ENCODE measurements at places on chromosomes 5 and 9.

- DNase-seq = no peak
Measured at GRCh38 chr5:81292130-81292529, 9.3 kb upstream of the ZCCHC9 start.

DNA sequence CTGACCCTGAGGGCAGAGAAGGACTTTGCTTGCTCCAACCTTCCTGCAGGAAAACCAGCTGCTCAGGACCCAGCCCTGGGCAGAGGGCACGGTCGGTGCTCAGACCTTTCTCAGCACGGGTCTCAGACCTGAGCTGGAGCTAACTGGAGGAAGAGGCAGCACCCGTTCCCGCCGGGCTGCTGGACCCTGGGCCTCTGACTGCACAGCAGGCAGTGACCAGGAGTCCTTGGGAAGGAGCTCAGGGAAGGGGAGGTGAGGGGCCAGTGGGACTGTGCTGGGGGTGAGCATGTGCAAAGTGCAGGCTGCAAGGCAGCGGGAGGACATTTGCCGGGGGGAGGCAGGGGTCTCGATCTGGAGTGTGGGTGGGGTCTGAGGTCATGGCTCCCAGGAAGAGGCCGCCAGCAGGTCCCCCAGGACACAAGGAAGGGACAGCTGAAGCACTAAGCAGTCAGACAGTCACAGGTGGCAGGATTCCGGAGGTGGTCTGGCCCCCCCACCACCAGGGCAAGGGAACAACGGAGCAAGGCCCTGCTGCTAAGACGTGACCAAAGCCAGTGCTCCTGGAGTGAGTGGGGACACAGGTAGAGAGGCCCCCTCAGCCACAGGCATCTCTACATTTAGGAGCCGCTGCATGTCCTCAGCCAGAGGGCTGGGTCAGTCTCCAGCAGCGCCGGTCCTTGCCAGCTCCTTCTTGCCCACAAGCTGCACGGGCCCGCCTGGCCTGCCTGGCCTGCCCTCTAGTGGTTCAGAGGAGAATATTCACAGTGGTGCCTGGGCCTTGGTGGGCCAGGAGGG is 4.8 kb upstream of the DPM2 start:
- peak; percentile 54 for DNase-seq

GRCh38 chr9:109912082-109912582 is 132.1 kb downstream of the PALM2AKAP2 start:
- peak; percentile 93 for DNase-seq

- no peak for DNase-seq
Measured at GRCh38 chr5:115194676-115195075, 25.0 kb upstream of the TRIM36 start.

DNA sequence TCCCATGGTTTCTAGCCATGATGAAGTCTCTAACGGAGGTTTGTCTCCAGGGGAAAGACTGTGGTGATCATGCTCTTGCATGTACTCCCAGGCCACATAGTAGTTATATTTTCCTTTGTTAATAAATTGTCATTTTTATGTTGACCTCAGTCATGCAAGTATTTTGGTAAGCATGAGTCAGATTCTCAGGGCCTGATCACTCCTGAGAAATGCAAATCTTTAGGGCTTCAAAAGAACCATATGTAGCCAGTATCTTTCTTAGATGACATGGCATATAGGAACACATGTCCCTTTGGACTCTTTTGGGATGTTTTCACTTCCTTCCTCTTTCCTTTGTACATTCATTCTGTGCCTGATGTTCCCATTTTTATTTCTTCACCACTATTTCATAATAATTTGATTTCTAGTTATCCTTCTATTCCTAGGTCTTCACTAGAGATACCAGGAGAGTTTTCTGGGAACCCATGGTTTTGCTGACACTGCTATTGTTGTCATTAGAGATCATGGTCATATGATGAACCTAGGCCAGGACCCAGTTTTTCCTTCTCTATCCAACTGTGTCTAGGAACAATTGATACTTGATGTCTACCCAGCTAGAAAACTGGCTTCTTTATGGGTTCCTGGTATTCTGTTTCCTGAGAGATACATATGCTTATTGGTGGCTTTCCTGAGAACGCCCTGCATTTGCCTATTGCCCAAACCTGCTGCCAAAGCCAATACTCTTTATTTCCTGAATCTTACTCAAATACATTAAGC is 248.1 kb upstream of the NREP start:
- peak; percentile 92 for DNase-seq

- no peak for DNase-seq
Measured at GRCh38 chr5:5544094-5544663, 121.7 kb downstream of the ICE1 start.

GRCh38 chr5:177355162-177355867 is 2.4 kb upstream of the RGS14 start:
- DNase-seq = no peak

DNA sequence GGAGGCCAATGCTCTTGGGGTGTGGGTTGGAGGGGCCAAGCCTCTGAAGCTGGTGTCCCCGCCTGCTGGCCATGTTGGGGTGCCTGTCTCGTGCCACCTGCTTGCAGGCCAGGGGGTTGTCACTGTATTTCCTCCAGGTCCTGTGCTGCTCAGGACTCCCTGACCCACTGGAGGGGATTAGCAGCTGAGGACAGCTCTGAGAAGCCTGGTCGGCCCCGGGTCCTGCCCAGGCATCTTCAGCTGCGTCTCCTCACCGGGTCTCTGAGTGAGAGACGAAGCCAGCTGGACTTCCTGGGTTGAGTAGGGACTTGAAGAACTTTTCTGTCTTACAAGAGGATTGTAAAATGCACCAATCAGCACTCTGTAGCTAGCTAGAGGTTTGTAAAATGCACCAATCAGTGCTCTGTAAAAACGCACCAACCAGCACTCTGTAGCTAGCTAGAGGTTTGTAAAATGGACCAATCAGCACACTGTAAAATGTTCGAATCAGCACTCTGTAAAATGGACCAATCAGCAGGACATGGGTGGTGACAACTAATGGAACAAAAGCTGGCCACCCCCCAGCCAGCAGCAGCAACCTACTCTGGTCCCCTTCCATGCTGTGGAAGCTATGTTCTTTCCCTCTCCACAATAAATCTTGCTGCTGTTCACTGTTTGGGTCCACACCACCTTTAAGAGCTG is 20.6 kb upstream of the SLC9A3 start:
- DNase-seq = no peak

DNA sequence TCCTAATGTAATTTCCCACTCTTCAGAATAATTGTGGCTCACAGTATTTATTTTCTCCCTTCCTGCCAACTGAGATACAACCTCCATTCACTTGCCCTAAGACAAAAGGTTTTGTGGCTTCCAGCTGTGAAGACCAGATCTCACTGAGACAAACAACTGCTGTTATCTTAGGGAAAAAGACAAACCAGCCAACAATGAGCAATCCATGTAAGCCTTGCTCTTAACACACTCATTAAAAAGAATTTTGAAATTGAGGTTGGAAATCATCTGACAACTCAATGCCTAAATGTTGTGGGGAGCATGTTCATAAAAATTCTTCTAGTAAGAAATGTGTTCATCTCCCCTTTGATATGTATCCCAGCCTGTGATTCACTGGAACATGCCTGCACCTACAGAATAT is 132.9 kb downstream of the ADAMTSL1 start:
- DNase-seq = peak; percentile 26

- DNase-seq = no peak
Measured at GRCh38 chr5:27497491-27497890, 459.1 kb upstream of the CDH9 start.

DNA sequence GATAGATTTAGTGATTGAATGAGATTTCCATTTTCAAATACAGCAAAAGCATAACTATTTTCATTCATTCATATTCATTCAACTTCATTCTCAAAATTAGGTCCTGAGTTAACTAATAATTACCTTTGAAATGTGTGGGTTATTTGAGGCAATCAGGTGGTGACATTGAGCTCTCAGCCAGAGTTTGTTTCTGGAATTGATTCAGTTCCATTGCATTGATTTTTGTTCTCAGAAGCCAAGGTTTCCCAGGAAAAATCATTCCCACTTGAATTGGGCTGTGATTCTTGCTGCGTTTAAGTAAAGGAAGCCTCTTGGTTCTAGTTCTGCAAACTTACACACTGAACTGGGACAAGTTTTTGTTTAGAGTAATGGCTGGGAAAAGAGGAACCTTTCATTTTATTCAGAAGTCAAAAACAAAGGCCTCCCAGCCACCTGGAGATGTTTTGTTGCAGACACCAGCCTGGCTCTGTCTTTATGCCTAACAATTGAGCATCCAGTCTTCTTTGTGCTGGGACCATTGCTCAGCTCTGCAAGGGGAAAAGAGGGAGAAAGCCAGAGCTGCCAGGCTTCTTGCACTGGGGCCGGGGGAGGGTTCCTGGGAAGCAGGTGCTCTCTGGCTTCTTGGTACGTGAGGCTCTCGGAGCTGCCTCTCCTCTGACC is 198.6 kb downstream of the TRIO start:
- no peak for DNase-seq

DNA sequence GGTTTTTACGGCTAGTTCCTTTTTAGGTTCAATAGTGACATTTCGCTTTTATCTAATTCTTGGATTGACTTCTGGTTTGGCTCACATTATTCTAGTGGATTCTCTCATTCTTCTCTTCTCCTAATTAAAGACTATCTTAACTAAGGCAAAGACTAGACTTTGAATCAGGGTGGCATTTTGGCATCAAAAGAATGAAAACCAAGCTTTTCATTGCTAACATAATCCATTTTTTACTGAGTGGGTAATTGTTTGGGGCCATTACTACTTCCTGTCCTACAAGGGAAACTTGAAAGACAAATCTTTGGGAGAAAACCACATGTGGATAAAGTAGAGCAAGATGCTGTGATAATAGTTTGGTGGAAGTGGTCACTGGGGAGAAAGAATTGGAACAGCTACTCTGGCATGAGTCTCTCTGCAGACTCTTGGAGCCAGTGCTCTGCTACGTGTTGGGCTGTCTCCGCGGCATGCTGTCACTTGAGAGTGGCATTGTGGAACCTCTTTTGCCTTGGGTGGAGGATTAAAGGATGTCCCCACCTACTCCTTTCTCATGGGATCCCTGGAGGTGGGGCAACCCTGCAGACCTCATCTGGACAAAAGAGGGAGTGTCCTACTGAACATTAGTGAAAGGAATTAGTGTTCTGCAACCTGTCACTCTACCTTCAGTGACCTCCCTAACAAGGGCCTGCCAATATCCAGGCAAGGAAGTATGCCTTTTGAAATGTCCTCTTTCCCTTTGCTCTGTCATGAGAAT is 280.4 kb downstream of the PSAT1 start:
- DNase-seq = no peak

GRCh38 chr9:9729082-9729481 is 883.7 kb downstream of the PTPRD start:
- no peak for DNase-seq

DNA sequence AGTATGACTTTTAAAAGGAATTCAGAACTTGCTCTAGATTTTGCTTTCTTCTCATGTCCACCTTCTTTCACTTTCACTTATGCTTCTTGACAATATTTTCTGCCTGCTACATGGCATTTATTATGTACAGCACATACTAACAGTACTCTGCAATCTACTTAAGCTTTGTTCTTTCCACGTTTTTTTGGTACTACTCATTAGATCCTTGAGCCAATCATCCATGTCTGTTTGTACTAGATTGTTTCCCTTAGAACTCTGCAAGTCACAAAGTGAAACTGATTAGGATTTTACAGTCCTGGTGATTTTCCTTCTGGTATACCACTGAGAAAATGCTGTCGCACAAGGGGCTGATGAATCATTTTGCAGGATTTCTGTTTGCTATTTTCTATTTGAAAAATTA is 78.3 kb downstream of the PARP8 start:
- DNase-seq = peak; percentile 74

DNA sequence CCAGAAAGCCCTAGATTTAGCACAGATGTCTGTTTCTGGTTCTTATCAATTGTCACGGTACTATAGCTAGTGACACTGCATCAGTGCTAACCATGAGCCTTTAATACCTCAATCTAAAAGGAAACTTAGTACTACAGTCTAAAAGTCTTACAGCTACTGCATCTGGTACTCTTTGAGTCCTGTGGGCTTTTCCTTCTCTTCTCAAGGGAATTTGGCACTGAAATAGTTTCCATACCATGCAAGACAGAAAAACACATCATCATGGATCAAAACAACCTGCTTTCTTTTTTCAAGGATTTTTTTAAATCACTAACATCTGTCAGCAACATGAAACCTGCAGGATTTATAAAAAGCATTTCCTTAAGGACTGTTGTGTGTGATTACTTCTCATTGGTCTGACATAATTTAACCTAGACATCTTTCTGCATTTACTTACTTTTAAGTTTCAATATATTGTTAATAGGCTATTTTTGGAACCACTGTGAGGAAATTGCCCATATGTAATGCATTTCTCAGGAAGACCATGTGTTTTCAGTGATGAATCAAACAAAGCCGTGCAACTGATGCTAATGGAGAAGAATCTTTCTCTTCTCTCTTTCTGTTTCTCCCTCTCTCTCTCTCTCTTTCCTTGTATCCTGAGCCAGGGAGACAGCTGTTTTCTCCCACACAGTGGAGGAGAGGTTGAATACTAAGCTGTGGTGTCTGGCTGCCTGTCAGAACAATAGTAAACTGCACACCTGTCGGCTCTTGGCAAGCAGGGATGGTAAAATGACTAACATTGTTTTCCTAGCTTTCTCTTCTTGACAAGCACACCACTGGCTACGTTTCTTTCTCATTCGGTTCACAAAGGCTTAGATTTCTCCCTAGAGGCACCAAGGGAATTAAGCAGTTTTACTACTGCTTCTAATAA is 273.4 kb downstream of the CSNK1G3 start:
- peak; percentile 64 for DNase-seq

DNA sequence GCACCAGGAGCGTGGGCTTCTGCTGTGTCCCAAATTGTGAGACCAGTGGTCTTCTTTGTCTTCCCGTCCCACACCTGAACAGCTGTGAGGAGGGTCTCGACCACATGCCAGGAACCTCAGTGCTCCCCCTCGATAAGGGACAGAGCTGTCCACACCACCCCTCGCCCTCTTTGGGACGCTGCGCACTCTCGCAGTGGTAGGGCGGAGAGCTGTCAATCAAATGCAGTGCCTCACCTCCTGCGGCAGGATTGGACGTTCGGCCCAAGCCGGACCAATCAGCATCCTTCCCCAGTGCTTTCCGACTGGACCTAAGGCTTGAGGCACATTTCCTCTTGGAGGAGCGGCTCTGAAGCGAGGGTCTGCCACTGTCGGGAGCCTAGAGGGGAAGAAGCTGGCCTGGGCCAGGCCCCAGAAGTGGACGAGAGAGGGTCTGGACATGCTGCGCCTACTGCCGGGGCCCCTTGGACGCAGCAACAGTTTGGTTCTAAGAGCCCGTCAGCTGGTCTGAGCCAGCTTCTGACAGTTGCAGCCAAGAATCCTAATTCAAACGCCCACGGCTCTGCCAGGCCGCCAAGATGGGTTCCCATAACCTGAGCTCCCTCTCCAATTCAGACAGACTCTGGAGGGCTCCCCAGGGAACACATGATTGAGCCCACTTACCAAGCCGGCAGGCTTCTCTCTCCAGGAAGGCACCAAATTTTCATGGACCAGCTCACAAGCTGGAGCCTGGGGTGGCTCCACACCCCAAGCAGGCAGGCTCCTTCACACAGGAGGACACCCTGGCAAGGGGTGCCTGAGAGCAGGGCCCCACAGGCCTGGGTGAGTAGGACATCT is 28.1 kb upstream of the ADAMTS2 start:
- DNase-seq = no peak

- DNase-seq = peak; percentile 68
Measured at GRCh38 chr9:98168941-98169488, 23.4 kb downstream of the CORO2A start.

- no peak for DNase-seq
Measured at GRCh38 chr9:84436386-84437109, 96.0 kb upstream of the SLC28A3 start.

GRCh38 chr5:119356612-119357188 is 881 bp downstream of the TNFAIP8 start:
- DNase-seq = no peak

- peak; percentile 4 for DNase-seq
Measured at GRCh38 chr5:119743927-119744326, 114.6 kb downstream of the FAM170A start.

GRCh38 chr5:30401479-30402058 is 791.9 kb upstream of the CDH6 start:
- DNase-seq = peak; percentile 48

Measured in IMR-90 (cell line).